ENCODE measurements at places on chromosomes 12 and 14.
A peak's percentile ranks its signal among the peaks of the same experiment; 100 is the strongest.

DNA sequence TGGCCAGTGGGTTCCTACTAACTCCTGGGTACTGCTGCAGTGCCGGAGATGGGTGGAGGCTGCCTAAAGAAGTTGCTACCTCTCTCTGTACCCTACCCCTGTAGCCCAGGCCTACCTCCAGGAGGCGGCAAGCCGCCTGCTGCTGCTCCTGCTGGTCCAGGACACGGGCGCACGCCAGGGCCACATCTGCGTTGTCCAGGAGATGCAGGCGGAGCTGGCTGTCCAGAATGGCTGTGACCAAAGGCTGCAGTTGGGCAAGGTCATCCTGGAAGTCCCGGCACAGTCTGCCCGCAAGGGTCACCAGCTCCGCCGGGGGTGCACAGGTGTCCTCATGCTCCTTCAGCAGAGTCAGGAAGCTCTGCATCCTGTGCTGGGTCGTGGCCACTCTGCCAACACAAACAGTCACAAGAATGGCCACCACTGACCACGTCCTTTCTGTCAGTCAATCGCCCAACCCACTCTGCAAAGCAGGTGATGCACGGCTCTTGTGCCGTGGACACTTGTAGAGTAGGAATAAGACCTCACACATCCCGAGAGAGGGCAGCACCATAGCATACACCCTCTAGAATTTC, 1.6 kb downstream of the ANHX start:
- no peak for DNase-seq

GRCh38 chr12:118429688-118430383, 53.5 kb downstream of the SUDS3 start:
- no peak for DNase-seq

DNA sequence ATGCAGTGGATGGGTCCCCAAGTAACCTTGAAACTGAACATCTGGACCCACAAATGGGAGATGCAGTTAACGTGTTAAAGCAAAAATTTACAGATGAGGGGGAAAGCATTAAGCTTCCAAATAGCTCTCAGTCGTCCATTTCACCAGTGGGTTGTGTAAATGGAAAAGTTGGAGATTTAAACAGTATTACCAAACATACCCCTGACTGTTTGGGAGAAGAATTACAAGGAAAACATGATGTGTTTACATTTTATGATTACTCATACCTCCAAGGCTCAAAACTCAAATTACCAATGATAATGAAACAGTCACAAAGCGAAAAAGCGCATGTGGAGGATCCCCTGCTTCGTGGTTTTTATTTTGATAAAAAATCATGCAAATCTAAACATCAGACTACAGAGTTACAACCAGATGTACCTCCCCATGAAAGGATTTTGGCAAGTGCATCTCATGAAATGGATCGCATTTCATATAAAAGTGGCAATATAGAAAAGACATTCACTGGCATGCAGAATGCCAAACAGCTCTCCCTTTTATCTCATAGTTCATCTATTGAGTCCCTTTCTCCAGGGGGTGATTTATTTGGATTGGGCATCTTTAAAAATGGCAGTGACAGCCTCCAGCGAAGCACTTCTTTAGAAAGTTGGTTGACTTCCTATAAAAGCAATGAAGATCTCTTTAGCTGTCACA, 116.6 kb upstream of the NPAS3 start:
- no peak for DNase-seq

GRCh38 chr14:66041582-66041981, 444.6 kb upstream of the CCDC196 start:
- DNase-seq = no peak

DNA sequence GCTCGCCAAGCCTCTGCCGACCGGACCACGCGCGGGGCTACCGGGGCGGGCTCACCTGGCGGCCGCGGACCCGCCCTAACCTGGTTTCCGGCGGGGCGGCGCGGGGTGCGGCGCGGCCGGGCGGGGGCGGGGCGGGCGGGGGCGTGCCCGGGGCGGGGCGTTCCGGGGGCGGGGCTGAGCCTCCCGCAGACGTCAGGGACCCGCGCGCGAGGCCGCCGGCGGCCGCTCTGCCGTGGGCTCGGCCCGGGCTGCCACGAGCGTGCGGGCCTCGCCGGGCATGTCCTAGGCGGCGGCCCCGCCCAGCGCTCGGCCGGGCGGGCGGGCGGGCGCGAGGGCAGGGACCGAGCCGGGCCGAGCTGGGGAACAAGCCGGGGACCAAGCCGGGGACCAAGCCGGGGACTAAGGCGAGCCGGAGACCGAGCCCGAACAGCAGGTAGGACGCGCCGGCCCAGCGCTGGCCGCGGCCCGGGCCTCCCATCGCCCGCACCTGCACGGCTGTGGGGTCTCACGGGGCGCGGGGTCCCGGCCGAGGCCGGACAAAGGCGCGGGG, at the start of gene CEP170B:
Gene CEP170B (plus strand): TSS at position 188 of the 550 bp plus-strand sequence. CDS start 3,183 bp downstream, outside the sequence.
- DNase-seq = peak; percentile 38
